ENCODE measurements at places on chromosomes 3 and 15.

GRCh38 chr3:140078343-140078742 lies 143.4 kb downstream of the CLSTN2 start:
- no peak for DNase-seq
- H3K36me3 ChIP-seq = no peaks in the 10 kb centered on the region
- H3K27ac ChIP-seq = no peak overlapping the region
- no peak overlapping the region for H3K4me3 ChIP-seq

DNA sequence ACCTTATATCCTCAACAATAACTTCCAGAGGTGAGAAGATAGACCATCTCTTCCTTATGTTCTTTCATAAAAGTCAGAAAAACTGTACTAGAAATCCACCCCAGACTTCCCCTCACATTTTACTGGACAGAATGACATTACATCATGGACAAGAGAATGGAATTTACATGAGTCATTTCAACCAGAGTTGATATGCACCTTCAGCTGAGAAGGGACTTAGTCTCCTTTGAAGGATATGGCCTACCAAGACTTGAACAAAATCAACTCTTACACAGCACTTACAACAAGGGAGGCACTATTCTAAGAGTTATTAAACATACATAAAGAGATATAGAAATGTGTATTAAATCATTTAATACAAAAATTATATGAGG lies 380.0 kb upstream of the DPH6 start:
- no peaks in the 10 kb centered on the region for H3K36me3 ChIP-seq
- H3K4me3 ChIP-seq = no peak overlapping the region
- H3K4me1 ChIP-seq = peaks cover 2% of the 10 kb centered on the region
- no peak overlapping the region for H3K27ac ChIP-seq
- H3K27me3 ChIP-seq = no peaks in the 10 kb centered on the region
- DNase-seq = no peak

DNA sequence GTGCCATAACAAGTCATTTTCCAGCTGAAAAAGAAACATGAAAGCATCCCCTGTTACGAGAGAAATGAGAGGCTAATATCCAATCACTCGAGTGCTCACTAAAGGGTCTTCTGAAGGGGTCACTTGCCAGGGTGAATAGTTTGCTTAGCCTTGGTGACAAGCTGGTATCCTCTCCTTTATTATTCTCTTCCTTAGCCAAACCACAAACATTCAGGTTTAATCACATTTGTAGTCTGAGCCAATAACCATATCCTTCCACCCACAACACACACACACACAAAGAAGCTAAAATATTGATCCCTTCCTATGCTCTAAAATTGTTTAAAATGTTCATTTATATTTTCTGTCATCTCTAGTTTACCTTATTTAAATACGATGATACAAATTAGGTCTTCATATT lies 240.5 kb upstream of the TMCO5A start:
- peaks cover 5% of the 10 kb centered on the region for H3K4me1 ChIP-seq
- DNase-seq = no peak
- no peaks in the 10 kb centered on the region for H3K36me3 ChIP-seq
- H3K4me3 ChIP-seq = no peak overlapping the region
- no peak overlapping the region for H3K27ac ChIP-seq

DNA sequence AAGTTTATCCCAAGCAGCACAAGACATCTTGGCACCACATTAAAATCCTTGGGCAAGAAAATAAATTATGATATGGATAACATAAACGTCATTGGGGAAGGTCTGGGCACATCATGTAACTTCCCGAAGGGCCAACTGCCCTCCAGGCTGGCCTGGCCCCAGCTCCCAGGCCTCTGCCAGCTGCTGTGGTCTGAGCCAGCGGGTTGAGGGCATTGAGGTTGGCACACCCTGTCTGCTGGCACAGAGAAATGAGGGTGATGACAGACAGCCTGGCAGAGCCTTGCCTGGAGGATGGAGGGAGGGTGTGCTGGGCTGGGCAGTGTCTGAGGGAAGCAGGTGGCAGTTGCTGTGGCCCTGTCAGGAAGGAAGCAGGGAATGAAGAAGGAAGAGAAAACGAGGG lies 3.3 kb upstream of the RBSN start:
- DNase-seq = no peak
- H3K36me3 ChIP-seq = no peaks in the 10 kb centered on the region
- H3K4me3 ChIP-seq = peak overlapping the region; percentile 86
- peaks cover 24% of the 10 kb centered on the region for H3K4me1 ChIP-seq
- H3K27me3 ChIP-seq = peaks cover under 1% of the 10 kb centered on the region

DNA sequence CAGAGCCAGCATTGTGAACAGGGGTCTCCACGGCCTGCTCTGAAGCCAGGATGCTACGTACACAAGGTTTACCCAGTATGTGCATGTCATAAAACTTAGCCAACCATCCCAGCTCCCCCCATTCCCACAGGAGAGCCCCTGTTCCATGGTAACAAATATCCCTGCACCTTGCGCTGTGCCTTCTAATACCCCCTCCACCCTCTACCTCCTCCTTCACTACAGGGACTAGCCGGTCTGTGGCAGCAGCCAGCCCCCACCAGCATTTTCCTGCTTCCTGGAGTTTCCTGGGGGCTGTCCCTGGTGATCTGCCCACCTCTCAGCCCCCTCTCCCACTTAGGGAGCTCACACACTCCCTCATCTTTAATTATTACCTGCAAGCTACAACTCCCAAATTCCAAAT lies 20.4 kb downstream of the ACSBG1 start:
- peak overlapping the region; percentile 31 for H3K4me3 ChIP-seq
- no peaks in the 10 kb centered on the region for H3K27me3 ChIP-seq
- no peak for DNase-seq
- H3K4me1 ChIP-seq = peaks cover 67% of the 10 kb centered on the region
- H3K27ac ChIP-seq = no peak overlapping the region

DNA sequence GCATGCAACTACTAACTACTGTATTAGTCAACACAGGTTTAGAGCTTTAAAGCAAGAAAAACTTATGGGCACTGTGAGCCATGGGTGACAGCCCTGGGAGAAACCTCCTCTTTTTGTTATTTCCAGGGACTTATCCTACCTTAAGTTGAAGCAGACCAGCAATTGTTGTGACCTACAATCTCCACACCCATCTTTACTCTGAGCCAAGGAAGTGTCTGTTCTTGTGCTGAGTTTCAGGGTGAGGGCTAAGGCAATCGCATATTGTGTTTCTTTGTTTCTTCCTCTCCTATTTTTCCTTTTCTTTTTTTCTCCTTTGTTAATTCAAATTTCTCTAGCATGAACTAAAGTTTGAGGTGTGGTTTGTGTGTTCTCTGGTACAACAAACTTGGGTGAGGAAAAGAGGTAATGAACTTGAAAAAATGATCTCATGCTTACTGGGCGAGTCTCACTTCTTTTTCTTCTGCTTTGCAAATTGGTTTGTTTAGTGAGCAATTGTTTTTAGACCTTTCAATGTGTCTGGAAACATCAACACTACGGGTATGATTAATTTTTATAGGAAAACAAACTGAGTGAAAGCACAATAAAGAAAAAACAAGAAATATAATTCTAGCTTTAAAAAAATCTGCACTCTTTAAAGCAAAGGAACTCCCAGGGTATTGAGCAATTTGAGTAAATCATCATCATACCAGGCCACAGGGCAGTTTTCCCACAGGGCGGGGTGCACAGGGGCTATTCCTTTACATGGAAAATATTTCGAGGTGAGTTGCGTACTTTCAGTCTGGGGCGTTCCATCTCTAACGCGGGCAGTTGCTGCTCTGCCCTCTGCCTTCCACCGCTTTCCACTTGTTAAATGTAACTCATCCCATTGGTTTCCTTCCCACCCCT lies 2.7 kb downstream of the UPK1B start:
- H3K27me3 ChIP-seq = peaks cover 43% of the 10 kb centered on the region
- no peaks in the 10 kb centered on the region for H3K36me3 ChIP-seq
- no peaks in the 10 kb centered on the region for H3K4me1 ChIP-seq
- H3K27ac ChIP-seq = no peak overlapping the region

DNA sequence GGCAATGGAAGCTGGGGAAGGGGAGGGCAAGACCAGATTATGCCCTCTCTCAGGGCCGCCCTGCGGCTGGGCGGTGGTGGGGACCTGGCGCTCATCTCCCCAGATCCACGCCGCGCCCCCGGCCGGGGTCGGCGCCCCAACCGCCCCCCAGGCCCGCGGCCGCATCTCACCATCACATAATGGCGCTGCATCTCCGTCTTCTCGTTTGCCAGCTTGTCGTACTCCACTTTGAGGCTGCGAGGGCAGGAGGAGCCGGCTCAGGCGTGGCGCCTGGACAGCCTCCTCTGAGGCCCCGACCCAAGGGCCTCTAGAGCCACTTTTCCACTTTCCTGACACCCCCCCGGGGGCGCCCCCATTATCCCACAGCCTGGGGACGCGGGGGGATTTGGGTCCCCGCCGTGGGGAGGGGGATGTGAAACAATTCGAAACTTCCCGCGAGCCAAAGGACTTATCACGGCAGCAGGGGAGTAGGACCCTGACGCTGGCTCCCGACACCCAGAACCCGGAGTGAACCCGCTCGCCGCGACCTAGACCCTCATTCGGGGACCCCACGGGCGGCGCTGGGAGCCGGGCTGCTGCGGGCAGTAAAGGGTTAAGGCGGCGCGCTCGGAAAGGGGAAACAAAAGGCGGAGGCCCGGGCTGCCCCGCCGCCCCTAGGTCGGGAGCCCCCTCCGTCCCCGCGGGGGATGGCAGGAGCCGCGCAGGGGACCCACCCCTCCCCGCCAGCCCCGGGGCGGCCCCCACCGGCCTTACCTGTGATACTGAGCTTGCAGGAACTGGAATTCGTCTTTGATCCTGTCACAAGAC lies 2.1 kb downstream of the TLE3 start:
- DNase-seq = no peak
- peaks cover 2% of the 10 kb centered on the region for H3K36me3 ChIP-seq
- H3K27me3 ChIP-seq = peaks cover 42% of the 10 kb centered on the region
- peaks cover 69% of the 10 kb centered on the region for H3K4me1 ChIP-seq
- H3K27ac ChIP-seq = peak overlapping the region; percentile 31

- no peak for DNase-seq
- no peak overlapping the region for H3K27ac ChIP-seq
- peaks cover 23% of the 10 kb centered on the region for H3K36me3 ChIP-seq
- H3K4me3 ChIP-seq = no peak overlapping the region
These were observed 20.2 kb downstream of the USF3 start for GRCh38 chr3:113676261-113676660.

- H3K27ac ChIP-seq = no peak overlapping the region
- peaks cover 4% of the 10 kb centered on the region for H3K36me3 ChIP-seq
- DNase-seq = no peak
- H3K27me3 ChIP-seq = no peaks in the 10 kb centered on the region
- no peaks in the 10 kb centered on the region for H3K4me1 ChIP-seq
These were observed 82.7 kb downstream of the TMEM39A start for GRCh38 chr3:119380697-119381096.

DNA sequence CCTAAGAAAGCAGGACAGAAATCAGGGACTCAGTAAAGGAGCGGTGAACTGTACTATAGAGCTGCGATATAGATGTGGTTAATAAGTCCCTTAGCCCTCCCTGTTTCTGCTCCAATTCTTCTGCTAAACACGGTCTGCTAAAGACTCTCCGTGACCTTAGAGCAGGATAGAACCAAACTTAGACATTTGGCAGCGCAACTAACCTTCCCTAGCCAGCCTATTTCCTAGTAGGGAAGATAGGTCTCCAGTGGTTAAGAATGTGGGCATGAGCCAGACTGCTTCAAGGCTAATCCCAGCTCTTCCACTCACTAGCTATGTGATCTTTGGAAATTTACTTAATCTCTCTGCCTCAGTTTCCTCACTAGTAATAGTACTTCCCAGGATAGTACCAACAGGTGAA lies 193.6 kb upstream of the IL12A start:
- no peak overlapping the region for H3K4me3 ChIP-seq
- no peaks in the 10 kb centered on the region for H3K27me3 ChIP-seq
- no peaks in the 10 kb centered on the region for H3K36me3 ChIP-seq
- H3K4me1 ChIP-seq = peaks cover 18% of the 10 kb centered on the region
- no peak for DNase-seq

DNA sequence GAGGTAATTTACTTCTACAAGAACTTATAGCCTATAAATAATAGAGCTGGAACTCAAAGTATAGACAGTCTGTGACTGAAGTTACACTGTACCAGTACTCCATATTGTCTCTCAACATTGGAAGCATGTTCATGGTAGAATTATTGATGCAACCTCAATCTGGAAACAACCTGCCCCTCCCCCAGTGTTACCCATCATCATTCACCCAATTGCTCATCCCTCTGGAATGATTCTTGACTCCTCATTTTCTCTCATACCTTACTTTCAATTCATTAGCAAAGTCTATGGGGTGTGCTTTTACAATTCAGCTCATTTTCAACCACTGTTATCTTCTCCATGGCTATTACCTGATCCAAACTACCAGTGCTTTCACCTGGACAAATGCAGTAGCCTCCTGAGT lies 151.7 kb downstream of the CPNE4 start:
- peaks cover 9% of the 10 kb centered on the region for H3K36me3 ChIP-seq
- no peak overlapping the region for H3K4me3 ChIP-seq
- no peaks in the 10 kb centered on the region for H3K27me3 ChIP-seq
- H3K27ac ChIP-seq = no peak overlapping the region
- DNase-seq = no peak

DNA sequence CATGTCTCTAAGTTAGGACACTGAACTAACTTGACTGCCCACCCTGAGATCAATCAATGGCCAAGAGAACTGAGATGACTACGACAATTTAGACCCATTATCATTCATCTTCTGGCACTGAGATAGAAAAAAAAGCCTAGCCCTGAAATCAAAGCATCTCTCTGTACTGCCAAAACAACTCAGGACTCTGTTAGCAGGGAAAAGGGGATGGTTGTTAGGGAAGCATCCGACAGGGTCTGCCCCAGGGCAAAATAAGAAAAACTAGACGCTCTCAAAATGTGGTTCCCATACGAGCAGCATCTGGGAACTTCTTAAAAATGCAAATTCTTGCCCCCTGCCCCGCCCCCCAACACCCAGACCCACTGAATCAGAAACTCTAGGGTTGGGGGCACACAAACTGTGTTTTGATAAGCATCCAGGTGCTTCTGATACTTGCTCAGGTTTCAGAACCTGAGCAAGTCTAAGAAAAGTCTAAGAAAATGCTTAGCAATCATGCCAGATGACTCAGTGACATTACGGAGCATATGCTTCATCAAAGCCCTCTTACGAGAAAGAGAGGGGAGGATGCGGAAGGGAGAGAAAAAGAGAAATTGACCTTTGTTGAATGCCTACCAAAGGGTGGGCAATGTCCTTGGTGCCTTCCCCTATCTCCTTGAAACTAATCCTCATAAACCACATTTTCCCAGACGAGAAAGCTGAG lies 172.8 kb upstream of the HES1 start:
- DNase-seq = no peak
- peaks cover 7% of the 10 kb centered on the region for H3K27me3 ChIP-seq
- no peaks in the 10 kb centered on the region for H3K36me3 ChIP-seq
- peak overlapping the region; percentile 74 for H3K4me3 ChIP-seq
- peak overlapping the region; percentile 85 for H3K27ac ChIP-seq
- H3K4me1 ChIP-seq = peaks cover 68% of the 10 kb centered on the region

DNA sequence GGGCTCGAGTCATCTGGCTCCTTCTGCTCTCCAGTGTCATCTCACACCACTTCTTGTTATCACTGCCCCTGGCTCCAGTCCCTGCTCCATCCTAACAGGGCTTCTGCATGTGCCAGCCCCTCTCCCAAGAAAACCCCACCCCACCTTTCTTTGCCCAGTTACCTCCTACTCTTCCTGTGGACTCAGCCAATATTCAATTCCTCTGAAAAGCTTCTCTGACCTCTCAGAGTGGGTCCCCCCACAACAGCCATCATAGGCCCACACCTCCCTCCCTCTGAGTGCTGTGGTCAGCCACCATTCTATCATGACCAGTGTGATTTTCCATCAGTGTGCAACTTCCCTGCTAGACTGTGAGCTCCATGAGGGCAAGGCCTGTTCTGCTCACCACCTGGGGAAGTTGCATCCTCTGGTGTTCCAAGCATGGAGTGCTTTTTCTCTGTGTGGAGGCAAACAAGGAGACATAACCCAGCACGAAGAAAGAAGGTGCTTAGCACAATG lies 71.6 kb downstream of the ADCY5 start:
- H3K36me3 ChIP-seq = no peaks in the 10 kb centered on the region
- H3K27ac ChIP-seq = peak overlapping the region; percentile 75
- DNase-seq = no peak
- H3K4me3 ChIP-seq = no peak overlapping the region
- no peaks in the 10 kb centered on the region for H3K27me3 ChIP-seq
- H3K4me1 ChIP-seq = peaks cover 13% of the 10 kb centered on the region

Measured in neural crest cell (in vitro differentiated cells).